Gastroesophageal sphincter (tissue), 4 donors: ENCODE measurements at places on chromosomes 7 and 10.

GRCh38 chr10:5856701-5857004 lies 33.0 kb downstream of the ANKRD16 start:
- ATAC-seq: no peak

GRCh38 chr10:103983367-103983911 lies 16.5 kb downstream of the SLK start:
- no peak for ATAC-seq

DNA sequence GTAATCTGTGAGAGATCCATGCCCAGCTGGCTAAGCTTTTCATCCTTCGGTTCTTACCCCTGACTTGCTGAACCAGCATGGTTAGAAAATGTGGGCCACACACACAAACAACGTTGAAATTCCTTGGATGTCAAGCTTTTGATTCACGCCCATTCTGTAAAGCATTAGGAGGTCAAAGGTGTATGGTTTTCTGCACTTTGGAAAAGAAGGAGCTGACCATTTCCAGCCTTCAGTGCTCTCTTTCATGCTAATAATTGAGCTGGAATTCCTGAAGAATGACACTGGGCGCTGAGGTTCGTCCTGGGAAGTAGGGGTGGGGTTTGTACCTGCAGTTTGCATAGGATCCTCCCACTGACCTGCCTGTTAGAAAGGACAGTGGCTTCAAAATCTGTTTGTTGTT lies 23.1 kb downstream of the KLF6 start:
- no peak for ATAC-seq

- no peak for ATAC-seq
These were observed 19.1 kb downstream of the SH3PXD2A start for GRCh38 chr10:103836273-103836672.

DNA sequence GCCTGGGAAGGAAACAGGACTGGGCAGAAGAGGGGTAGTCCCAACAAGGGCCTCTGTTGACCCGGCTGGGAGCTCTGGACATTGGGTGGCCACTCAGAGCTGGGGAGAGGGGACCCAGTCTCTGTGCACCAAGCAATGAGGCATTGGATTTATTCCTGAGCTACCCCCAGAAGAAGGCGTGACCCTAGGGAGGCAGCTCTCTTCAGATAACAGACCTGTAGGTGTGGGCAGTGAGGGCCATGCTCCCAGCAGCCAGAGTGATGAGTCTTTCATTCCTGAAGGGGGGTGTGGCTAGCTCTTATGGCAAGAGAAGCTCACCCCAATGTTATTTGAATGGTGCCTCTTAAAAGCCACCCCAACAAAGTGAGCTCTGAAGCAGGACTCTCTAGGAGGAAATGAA lies 20.4 kb downstream of the TEX36 start:
- ATAC-seq: no peak

GRCh38 chr7:143185551-143185950 lies 2.3 kb downstream of the TAS2R39 start:
- no peak for ATAC-seq

DNA sequence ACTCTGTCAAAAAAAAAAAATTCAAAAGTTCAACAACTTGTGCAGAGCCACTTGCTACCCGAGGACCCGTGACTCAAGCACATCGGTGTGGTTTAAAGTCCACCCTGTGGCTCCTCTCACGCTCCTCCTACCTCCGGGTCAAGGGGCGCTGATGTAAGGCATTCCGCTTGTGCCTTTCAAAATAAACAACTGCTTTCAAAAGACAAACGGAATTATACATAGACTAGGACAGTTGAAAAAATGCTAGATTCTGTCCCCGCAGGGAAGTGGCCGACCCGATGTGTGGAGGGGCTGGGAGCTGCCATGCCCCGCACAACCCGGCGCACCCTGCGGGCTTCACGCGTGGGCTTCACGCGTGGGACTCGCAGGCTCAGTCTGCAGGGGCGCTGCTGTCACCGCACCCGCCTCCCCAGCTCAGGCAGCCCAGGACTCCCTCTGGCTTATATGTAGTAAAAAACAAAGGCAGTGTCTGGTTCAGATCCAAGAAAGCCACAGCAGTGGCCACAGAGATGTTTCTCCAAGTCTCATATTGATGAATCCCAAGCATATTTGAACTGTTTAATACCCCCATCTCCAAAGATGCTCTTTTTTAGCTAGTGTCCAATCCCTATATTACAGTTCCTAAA lies 239.7 kb upstream of the INHBA start:
- ATAC-seq: peak; percentile 37

- no peak for ATAC-seq
These were observed 21.4 kb upstream of the HELLS start for GRCh38 chr10:94524146-94524545.

DNA sequence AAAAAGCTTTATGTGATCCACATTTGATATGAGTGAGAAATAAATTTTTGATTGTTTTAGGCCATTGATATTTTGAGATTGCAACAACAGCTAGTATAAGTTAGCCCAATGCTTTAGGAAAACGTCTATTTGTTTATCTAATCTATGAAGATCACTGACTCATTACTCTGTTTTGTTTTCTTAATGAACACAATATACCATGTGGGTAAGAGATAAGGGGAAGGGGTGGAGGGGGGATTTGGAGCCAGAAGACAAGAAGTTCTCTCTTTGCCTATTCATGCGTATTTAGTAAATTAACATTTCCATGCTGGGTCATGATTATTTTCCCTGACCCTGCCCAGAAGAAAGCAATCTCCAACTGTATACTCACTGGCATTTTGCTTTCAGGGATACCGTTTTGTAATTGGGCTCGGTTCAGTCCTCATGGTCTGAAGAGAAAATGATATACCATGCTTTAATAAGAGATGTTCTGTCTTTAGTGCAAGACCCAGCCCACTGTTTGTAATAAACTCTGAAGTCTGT lies 359.5 kb upstream of the NPSR1 start:
- ATAC-seq: no peak

GRCh38 chr10:114151486-114151885 lies 22.5 kb downstream of the CCDC186 start:
- ATAC-seq: no peak

DNA sequence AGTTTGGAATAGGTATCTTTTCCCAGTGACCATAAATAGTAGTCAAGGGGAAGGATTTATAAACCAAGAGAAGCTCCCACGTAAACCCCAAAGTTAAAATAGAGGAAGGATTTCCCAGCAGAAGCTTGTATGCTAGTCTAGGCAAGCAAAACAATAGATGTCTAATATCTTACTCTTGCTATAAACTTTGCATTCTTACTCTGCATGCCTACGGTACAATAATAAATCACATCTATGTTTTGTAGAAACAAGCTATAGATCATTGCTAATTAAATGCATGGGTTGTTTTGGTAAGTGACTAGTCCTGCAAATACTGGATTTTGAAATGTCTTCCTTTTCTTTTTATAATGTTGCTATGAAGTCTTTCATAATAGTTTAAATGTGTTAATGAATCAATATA lies 585.5 kb downstream of the INHBA start:
- ATAC-seq: no peak

DNA sequence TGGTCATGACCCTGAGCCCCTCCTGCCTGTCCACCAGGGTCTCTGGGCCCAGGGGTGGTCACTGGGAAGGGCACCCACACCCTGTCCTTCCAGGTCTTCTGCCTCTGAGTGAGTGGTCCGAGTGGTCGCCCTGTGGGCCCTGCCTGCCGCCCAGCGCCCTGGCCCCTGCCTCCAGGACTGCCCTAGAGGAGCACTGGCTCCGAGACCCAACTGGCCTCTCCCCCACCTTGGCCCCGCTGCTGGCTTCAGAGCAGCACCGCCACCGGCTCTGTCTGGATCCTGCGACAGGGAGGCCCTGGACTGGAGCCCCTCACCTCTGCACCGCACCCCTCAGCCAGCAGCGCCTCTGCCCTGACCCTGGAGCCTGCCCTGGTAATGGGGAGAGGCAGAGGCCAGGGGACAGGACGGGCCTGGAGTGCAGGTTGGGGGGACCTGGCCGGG lies 13.9 kb upstream of the ZNF862 start:
- no peak for ATAC-seq

DNA sequence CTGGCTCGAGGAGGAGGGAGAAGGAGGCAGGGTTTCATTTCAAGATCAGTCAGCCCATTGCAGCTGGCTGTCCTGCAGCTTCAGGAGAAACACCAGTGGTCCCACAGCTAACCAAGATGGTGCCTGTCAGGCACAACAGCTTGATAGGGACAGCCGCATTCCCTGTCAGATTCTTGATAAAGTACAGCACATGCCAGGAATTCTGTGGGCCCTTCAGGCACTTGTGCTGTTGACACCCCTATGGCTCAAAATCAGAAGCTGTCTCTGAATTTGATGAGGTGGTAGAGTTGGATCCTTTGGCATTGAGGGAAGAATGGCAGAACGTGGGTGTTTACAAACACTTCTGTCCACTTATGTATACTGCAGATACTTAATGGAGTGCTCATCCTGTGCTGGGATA lies 354.3 kb downstream of the KCNMA1 start:
- ATAC-seq: no peak

DNA sequence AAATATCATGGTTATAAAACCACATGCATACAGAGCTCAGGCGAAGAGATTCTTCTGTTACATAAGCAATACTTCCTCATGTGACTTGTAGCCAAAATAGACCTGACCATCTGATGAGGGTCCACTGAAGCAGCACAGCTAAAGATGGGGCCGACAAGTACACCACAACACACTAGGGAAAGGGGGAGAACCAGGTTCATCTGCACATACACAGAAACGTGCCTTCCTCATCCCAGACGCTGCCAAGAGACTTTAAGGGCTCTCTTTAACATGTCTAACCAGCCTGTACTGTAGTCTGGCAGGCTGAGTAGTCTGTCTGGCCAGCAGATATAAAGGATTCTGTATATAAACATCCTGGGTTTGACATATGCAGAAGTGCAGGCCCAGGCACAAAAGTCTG lies 30.3 kb downstream of the ERCC6 start:
- no peak for ATAC-seq

DNA sequence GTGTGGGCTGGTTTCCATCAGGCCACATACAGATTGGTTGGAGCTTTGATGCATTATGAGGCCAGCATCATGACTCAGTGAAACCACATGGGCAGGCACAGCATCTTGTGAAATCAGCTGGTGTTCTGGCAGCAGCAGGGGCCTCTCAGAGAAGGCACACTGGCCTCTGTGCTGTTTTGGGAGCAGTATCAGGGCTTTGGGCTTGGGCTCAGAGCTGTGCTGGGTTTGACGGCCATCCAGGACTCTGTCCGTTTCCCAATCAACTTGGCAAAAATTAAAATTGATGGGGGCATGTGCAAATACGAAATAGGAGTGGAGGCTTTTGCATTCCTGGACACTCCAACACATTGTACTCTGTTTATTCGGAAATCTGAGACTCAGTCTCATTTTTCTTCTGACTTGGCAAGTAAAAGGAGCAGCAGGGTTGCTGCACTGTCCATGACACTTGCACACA lies 190.9 kb downstream of the BMPER start:
- peak; percentile 97 for ATAC-seq

GRCh38 chr7:42002654-42003053 lies 234.4 kb downstream of the GLI3 start:
- no peak for ATAC-seq

DNA sequence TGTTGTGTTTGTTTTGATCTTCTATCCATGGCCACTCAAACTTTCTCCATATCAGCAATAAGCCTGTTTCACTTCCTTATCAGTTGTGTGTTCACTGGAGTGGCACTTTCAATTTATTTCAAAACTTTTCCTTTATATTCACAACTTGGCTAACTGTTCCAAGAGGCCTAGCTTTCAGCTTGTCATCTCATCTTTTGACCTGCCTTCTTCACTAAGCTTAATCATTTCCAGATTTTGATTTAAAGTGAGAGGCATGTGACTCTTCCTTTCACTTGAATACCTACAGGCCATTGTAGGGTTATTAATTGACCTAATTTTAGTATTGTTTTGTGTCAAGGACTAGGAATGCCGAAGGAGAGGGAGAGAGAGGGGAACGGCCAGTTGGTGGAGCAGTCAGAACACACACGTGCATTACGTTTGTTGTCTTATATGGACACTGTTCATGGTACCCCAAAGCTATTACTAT lies 5.5 kb upstream of the GNAT3 start:
- ATAC-seq: no peak

GRCh38 chr7:12827219-12827821 lies 139.9 kb downstream of the ARL4A start:
- no peak for ATAC-seq

DNA sequence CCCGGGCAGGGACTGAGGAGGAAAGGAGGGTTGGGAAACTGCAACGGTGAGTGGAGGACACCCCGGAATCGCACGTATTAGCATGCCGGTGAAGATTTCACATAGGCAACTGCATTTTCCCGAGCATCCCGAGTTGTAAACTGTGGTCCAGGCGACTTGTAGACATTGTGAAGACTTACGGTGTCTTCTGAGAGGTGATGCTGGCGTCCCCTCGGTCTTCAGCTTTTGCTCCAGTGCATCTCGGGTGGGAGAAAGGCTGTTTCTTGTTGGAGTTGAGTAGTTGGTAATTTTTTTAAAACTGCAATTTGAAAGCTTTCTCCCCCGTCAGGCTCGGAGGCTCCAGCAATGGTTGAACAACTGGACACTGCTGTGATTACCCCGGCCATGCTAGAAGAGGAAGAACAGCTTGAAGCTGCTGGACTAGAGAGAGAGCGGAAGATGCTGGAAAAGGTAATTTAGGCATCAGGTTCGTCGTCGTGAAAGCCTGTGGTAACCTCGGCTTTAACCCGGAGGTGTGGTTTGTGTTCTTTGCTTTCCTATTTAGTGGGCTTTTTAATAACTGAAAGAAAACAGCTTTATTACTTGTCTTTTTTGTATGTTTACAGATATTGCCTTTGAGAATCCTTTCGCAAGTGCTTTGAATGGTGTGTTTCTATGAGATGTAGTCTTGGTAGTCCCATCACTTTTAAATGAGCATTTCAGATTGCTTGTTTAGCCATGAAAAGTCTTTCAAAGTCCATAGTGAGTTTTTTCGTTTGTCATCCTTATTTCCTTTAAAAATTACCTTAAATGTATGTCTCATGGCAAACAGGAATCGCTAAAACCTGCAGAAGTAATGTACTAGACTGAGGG lies 687 bp downstream of the HELLS start:
- ATAC-seq: peak; percentile 17
